Glomerular endothelial cell (primary cell): ENCODE measurements at places on chromosomes 12 and 14. TPM values are rescaled to one million over a fixed set of nuclear protein-coding genes. Genes with fewer than 3 reads are reported as not detected.

LHX5 gene
- total RNA-seq = not detected in 2 replicates

DNA sequence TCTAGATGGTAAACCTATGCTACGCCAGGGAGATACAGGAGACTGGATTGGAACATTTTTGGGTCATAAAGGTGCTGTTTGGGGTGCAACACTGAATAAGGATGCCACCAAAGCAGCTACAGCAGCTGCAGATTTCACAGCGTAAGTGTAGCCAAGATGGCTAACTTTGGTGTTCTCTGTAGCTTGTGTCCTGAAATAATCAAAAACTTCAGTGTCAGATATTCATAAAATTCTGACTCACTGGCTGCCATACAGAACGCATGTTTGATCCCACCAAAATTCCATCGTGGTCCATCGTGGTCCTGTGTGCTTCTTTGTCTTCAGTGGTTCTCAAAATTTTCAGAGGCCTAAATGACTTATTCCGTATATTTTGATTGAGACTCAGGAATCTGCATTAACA, 1.3 kb downstream of the STRAP start:
- no peak for DNase-seq

- no peak for DNase-seq
Measured at GRCh38 chr12:18752947-18753346, 15.0 kb downstream of the CAPZA3 start.

PTCSC3 gene
- total RNA-seq = not detected in 2 replicates

GRCh38 chr14:44896275-44897040, 65.3 kb downstream of the KLHL28 start:
- DNase-seq = no peak
